ENCODE measurements at places on chromosomes 5 and 9.

GRCh38 chr5:97142521-97143254 is at the start of gene LIX1:
Gene LIX1 (minus strand): TSS chr5:97142611. CDS start chr5:97142576, 35 bp downstream.
- DNase-seq = peak; percentile 63

DNA sequence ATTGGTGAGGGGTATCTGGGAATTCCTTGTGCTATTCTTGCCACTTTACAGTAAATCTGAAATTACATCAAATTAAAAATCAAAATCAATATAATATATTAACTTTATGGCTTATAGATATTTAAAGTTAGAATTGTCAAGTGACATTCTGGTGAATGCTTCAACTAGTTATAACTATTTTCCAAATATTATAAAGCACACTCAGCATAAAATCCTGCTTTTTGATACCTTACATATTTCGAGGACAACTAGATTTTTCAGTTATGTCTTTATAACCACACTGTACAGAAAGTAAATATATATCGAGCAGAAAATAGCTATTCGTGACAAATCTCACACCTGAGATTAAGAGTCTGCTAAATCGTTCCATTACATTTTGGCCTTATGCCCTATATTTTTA is 210.2 kb downstream of the PDE4D start:
- no peak for DNase-seq

- DNase-seq = no peak
Observed at GRCh38 chr5:122933956-122934355, 88.5 kb downstream of the SNX24 start.

DNA sequence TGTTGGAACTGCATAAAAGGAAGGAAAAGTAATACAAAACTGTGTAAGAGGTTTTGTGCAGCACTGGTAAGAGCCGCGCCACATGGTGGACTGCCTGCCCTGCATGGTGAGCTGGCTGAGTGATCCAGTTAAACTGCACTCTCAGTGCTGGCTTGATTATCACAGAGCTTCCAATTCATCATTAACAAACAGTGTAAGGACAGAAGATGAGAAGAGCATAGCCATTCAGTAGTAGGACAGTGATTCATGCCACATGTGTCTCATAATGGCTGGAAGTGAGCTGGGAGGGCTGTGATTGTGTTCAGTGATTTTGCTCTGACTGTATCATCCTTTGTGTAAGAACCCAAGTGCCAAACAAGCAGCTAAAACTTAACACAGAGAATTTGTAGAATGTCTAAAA is 14.1 kb downstream of the ASPN start:
- no peak for DNase-seq

GRCh38 chr5:448061-448765 is 5.2 kb downstream of the EXOC3 start:
- no peak for DNase-seq

DNA sequence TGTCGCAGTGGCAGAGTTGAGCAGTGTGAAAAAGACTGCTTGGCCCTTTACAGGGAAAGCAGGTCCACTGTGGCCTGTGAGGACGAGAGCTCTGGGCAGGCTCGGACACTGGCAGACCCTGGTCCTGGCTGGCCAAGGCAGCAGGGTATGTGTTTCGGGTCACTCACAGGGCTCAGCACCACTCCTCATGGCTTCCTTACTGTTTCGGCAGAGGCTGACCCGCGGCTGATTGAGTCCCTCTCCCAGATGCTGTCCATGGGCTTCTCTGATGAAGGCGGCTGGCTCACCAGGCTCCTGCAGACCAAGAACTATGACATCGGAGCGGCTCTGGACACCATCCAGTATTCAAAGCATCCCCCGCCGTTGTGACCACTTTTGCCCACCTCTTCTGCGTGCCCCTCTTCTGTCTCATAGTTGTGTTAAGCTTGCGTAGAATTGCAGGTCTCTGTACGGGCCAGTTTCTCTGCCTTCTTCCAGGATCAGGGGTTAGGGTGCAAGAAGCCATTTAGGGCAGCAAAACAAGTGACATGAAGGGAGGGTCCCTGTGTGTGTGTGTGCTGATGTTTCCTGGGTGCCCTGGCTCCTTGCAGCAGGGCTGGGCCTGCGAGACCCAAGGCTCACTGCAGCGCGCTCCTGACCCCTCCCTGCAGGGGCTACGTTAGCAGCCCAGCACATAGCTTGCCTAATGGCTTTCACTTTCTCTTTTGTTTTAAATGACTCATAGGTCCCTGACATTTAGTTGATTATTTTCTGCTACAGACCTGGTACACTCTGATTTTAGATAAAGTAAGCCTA is 15.7 kb downstream of the SQSTM1 start:
- no peak for DNase-seq

GRCh38 chr9:71079451-71079850 is 42.0 kb downstream of the TRPM3 start:
- DNase-seq = no peak
